ENCODE measurements at places on chromosomes 5 and 9. TPM values are rescaled to one million over a fixed set of nuclear protein-coding genes. Genes with fewer than 3 reads are reported as not detected.

DNA sequence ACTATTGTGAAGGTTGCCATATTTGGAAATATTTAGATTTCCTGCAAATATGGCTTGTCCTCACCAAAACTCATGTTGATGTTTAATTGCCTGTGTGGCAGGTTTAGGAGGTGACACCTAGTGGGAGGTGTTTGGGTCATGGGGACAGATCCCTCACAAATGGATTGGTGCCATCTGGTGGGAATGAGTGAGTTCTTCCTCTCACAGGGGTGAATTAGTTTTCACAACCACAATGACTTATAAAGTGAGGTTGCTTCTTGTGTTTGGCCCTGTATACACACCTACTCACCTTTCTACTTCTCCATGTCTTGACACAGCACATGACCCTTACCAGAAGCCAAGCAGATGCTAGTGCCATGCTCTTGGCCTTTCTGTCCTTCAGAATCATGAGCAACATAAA lies 41.1 kb downstream of the ISOC1 start:
- no peak for DNase-seq

- DNase-seq = no peak
These were observed 198.6 kb downstream of the TLE1 start for GRCh38 chr9:81490605-81491331.

DNA sequence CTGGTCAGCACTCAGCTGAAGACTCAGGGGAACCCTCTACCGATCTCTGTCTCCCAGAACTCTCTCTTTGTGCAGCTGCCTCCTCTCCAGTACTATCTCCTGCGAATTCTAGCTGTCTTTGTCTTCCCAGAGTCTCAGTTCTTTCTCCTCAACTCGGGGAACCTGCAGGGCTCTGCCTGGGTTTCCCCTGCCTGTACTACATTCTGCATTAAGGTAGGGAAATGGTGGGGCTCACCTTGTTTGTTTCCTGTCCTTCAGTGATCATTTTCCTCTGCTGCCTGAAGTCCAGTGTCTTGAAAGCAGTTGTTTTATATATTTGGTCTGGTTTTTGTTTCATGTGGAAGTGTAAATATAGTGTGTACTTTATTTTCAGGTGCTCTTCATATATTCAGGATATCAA lies 43.1 kb upstream of the IGFBPL1 start:
- DNase-seq = no peak

DNA sequence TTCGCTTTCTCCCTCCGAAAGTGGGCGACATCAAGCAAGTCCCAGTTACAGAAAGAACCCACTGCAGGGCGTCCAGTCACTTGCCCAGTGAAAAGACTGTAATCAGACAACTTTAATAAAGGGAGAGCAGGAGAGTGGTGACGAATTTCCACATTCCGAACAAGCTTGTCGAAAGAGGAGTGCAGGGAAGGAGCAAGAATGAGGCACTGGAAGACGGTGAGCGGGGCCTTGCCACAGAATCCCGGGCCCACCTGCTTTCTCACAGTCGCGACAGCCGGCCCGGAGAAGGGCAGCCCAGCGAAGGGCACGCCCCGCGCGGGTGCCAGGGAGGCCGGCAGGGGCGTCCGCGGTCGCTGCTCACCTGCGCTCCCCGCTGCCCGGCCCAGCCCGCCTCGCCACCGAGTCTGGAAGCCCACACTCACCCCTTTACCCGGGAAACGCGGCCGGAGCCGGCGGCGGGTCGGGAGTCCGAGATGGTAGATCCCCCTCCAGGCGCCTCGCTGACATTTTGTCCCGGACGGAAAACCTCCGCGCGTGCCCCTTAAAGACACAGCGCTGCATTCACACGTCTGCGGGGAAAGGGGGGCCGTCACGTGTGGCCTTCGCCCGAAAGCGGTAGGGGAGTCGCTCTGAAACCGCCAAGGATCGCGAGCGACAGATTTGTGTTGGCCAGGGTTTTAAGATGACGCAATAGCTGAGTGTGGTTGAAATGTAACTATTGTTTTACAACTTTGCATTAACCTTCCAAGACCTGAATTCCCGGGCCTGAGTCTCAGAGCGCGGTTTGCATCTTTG lies at the start of gene ZBED3:
Gene ZBED3 (minus strand): TSS at position 597 of the 795 bp plus-strand sequence. CDS start 9,407 bp downstream, outside the sequence.
- peak; percentile 37 for DNase-seq

The TMEM161B gene
- total RNA-seq = 32.7 TPM

The GMCL2 gene
- not detected for total RNA-seq

Data from activated T-helper 2 cell treated with anti-CD3 and anti-CD28 coated beads, Interferon-gamma antibody, Interleukin-2, Interleukin-4, amounts not matched to agents 10 μg/mL and 5 μg/mL and 100 μg/mL, durations not matched to agents 14 hours and 24 hours and 36 hours (primary cell).